ENCODE measurements at places on chromosomes 6 and 20. TPM values are rescaled to one million over a fixed set of nuclear protein-coding genes. Genes with fewer than 3 reads are reported as not detected.

Gene NRSN2
- 36.7 TPM for total RNA-seq

DNA sequence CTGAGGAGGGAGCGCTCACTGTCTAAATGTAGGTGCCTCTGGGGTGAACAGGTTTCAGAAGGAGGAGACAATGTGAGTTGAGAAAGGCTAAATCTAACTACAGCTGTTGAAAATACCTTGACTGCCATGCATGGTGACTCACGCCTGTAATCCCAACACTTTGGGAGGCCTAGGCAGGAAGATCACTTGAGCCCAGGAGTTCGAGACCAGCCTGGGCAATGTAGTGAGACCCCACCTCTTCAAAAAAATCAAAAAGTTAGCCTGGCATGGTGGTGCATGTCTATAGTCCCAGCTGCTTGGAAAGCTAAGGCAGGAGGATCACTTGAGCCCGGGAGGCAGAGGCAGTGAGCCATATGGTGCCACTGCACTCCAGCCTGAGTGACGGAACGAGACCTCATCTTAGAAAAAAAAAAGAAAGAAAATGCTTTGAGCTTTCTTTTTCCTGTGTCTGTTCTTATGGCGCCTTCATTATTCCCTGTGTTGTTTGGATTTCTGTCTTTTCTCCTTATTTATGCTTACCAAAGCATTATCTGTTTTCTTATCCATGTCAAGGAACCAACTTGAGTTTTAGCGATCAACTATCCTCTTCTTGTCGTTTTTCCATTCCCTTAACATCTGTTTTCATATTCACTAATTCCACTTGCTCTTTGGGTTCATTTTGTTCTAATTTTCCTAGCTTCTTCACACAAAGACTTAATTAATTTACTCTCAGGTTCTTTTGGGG is 8.5 kb downstream of the SLC2A10 start:
- H3K4me3 ChIP-seq = no peak overlapping the region
- H3K27ac ChIP-seq = no peak overlapping the region
- DNase-seq = no peak
- no peaks in the 10 kb centered on the region for H3K36me3 ChIP-seq
- no peaks in the 10 kb centered on the region for H3K4me1 ChIP-seq

- no peaks in the 10 kb centered on the region for H3K4me1 ChIP-seq
- H3K36me3 ChIP-seq = no peaks in the 10 kb centered on the region
- no peaks in the 10 kb centered on the region for H3K27me3 ChIP-seq
- no peak overlapping the region for H3K27ac ChIP-seq
Observed at GRCh38 chr20:60977901-60978300, 274.2 kb upstream of the CDH4 start.

GRCh38 chr20:4375881-4376280 is 345.8 kb upstream of the PRND start:
- H3K4me1 ChIP-seq = no peaks in the 10 kb centered on the region
- H3K36me3 ChIP-seq = no peaks in the 10 kb centered on the region
- H3K4me3 ChIP-seq = no peak overlapping the region
- no peak for DNase-seq
- no peak overlapping the region for H3K27ac ChIP-seq
- H3K27me3 ChIP-seq = peaks cover 16% of the 10 kb centered on the region

DNA sequence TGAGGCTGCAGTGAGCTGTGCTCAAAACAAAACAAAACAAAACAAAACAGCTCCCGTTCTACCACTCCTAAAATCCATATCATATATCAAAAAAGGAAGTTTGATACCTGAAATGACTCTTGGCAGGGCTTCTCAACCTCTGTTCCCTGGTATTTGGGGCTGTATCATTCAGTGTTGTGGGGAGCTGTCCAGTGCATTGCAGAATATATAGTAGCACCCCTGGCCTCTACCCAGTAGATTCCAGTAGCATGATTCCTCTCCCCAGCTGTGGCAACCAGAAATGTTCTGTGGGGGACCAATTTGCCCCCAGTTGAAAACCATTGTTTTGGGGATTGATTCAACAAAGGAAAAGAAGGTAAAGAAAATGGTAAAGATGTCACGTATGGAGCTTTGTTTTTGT is 238.9 kb downstream of the PRL start:
- DNase-seq = no peak
- H3K27ac ChIP-seq = no peak overlapping the region
- no peaks in the 10 kb centered on the region for H3K36me3 ChIP-seq
- no peaks in the 10 kb centered on the region for H3K4me1 ChIP-seq

DNA sequence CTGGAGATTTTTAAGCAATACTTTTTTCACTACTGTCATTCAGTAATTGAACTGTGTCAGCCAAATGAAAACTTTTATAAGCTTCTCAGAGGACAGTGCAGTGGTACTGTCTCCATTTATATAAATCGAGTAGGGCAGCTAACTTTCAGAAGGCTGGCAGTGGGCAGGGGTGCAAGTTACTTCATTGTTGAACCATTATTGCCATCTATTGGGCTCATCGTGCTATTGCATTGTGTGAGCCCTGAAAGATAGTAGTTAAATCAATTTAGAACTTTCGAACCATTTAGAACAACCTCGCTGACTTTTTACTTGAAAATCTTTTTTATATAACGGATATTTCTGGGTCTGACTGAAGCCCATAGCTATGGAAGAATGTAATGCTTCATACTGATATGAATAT is 347.8 kb upstream of the PLCB4 start:
- no peak overlapping the region for H3K4me3 ChIP-seq
- peak; percentile 72 for DNase-seq
- peaks cover 2% of the 10 kb centered on the region for H3K36me3 ChIP-seq
- H3K27me3 ChIP-seq = no peaks in the 10 kb centered on the region

GRCh38 chr6:129607581-129608186 is 102.3 kb downstream of the ARHGAP18 start:
- no peak overlapping the region for H3K4me3 ChIP-seq
- H3K27ac ChIP-seq = peak overlapping the region; percentile 12
- H3K36me3 ChIP-seq = peaks cover 12% of the 10 kb centered on the region
- H3K27me3 ChIP-seq = no peaks in the 10 kb centered on the region
- H3K4me1 ChIP-seq = no peaks in the 10 kb centered on the region

- DNase-seq = peak; percentile 10
- no peaks in the 10 kb centered on the region for H3K27me3 ChIP-seq
- H3K4me1 ChIP-seq = peaks cover 26% of the 10 kb centered on the region
Observed at GRCh38 chr6:147508866-147509608, 547 bp downstream of the SAMD5 start.

DNA sequence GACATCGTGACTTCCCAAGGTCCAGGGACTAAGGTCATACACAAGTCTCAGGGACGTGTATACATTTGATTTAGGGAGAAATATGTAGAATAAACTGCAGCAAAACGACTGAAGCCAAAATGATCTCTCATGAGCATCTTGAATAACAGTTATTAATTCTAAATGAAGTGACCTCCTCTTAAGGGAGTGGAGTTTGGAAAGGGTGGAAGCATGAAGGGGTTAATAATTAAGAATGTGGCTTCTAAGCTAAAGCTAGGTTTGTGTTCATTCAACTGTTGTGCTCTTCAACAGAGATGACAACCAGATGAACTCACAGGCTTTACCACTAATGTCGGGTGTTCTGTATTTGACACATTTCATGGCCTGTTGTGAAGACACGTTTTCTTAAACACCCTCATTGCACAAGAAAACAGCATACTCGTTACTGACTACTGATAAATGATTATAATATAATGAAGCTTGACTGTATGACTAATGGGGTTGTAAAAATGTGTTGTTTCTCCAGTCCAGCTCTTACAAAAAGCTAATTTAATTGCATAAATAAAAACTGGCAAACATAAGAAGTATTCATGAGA is 1.5 kb downstream of the PPP1R14C start:
- no peak overlapping the region for H3K4me3 ChIP-seq
- no peak for DNase-seq
- peaks cover 36% of the 10 kb centered on the region for H3K27me3 ChIP-seq
- H3K27ac ChIP-seq = no peak overlapping the region
- no peaks in the 10 kb centered on the region for H3K36me3 ChIP-seq

Data from endothelial cell of umbilical vein (primary cell).